Calu3 (cell line): ENCODE measurements at places on chromosomes 12 and 14. TPM values are rescaled to one million over a fixed set of nuclear protein-coding genes. Genes with fewer than 3 reads are reported as not detected.

- peaks cover 15% of the 10 kb centered on the region for H3K4me1 ChIP-seq
- no peak overlapping the region for H3K4me3 ChIP-seq
- H3K36me3 ChIP-seq: no peaks in the 10 kb centered on the region
Observed at GRCh38 chr12:66620688-66621087, 58.2 kb downstream of the GRIP1 start.

DNA sequence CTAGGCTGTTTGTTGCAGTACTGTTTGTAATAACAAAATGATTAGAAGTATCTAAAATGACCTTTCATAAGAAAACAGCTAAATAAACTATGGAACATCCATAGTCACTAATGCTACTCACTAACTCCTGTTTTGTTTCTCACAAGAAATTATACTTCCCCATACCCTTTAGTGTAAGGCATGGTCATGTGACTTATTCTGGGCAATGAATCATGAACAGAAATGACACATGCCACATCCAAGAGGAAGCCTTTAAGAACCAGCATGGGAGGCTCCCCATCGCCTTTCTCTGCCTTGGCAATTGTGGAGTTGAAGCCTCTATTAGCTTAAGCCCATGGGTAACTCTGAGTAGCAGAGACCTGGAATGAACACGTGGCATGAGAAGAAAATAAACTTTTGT lies 49.3 kb downstream of the KSR2 start:
- H3K4me1 ChIP-seq: no peaks in the 10 kb centered on the region
- H3K36me3 ChIP-seq: no peaks in the 10 kb centered on the region
- H3K27ac ChIP-seq: no peak overlapping the region
- no peak for DNase-seq
- H3K4me3 ChIP-seq: no peak overlapping the region
- H3K27me3 ChIP-seq: no peaks in the 10 kb centered on the region

DNA sequence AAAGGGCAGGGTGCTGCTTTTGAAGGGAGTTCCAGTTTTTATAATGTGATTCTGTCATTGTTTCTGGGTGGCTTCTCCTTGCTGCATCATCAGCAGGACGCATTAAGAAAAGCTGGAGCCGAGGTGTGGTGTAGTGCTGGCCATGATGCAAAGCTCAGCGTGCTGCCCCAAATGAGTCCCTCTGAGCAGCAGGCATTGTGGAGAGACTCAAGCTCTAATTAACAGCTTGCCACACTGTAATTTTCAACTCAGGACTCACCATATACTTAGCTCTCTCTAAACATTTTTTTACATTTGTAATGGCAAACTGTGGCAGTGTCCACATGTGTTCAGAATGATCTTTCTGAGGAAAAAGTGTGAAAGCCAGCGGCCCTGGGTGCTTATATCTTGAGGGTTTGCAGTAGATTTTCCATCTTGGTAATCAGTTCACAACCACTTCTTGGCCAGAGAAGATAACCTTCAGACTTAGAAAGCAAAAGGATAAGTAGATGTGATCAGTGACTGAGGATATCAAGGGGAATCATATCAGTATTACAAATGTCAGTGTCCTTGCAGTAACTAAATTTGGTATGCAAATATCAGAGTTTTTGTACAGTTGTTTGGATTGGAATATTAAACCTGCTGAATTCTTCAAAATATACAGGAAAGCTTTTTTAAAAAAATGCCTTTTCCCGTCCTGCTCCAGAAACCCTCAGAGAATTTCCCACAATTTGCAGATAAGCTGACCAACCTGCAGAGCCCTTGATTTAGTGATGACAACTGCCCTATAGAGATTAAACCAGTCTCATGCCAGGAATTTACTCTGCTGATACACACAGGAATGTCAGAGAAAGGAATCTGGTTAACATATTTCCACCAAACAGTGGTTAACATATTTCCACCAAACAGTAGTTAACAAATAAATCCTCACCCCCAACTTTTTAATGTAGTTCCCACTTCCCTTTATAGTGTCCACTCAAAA lies 63.6 kb downstream of the DAAM1 start:
- H3K27ac ChIP-seq: no peak overlapping the region
- peaks cover 10% of the 10 kb centered on the region for H3K4me1 ChIP-seq
- no peaks in the 10 kb centered on the region for H3K36me3 ChIP-seq
- H3K27me3 ChIP-seq: no peaks in the 10 kb centered on the region

- peak; percentile 57 for DNase-seq
- peaks cover 52% of the 10 kb centered on the region for H3K36me3 ChIP-seq
- H3K27ac ChIP-seq: no peak overlapping the region
- no peaks in the 10 kb centered on the region for H3K4me1 ChIP-seq
Observed at GRCh38 chr12:122336015-122336946, 70.0 kb upstream of the VPS33A start.

DNA sequence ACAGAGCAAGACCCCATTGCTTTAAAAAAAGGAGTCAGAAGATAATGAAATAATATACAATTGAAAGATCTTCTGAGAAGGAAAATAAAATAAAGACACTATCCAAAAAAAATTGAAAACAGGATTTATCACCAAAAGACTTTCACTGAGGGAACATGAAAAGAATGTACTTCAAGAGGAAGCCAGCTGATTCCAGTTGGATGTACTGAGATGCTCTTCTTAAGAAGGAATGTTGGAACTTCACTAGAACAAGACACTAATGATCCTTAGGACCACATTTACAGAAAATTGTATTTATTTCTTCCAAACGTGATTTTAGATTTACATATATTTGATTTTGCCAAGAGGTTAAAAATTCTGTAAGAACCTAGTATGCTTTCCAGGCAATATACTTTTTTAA lies 65.6 kb upstream of the CNOT2 start:
- no peak overlapping the region for H3K4me3 ChIP-seq
- no peaks in the 10 kb centered on the region for H3K27me3 ChIP-seq
- DNase-seq: no peak
- peaks cover 13% of the 10 kb centered on the region for H3K4me1 ChIP-seq
- H3K36me3 ChIP-seq: no peaks in the 10 kb centered on the region

PPP1R36 gene
- 0.40 TPM in 1 of 2 replicates, not detected in the other for total RNA-seq

GRCh38 chr14:92657457-92658142 lies 90.8 kb downstream of the LGMN start:
- no peaks in the 10 kb centered on the region for H3K4me1 ChIP-seq
- H3K36me3 ChIP-seq: peaks cover 5% of the 10 kb centered on the region
- no peak overlapping the region for H3K27ac ChIP-seq
- no peak for DNase-seq
- no peaks in the 10 kb centered on the region for H3K27me3 ChIP-seq
